ENCODE measurements at places on chromosomes 6 and 20. TPM values are rescaled to one million over a fixed set of nuclear protein-coding genes. Genes with fewer than 3 reads are reported as not detected.

The CLDN20 gene
- 0.23 TPM for total RNA-seq

The TMEM244 gene
- total RNA-seq, result not detected

The RAET1E gene
- total RNA-seq, result 0.23 TPM

The OPRL1 gene
- 1.7 TPM for total RNA-seq

The CAGE1 gene
- not detected for total RNA-seq
